ENCODE measurements at places on chromosomes 12 and 14. TPM values are rescaled to one million over a fixed set of nuclear protein-coding genes. Genes with fewer than 3 reads are reported as not detected.

The JPH4 gene
- not detected for total RNA-seq

DNA sequence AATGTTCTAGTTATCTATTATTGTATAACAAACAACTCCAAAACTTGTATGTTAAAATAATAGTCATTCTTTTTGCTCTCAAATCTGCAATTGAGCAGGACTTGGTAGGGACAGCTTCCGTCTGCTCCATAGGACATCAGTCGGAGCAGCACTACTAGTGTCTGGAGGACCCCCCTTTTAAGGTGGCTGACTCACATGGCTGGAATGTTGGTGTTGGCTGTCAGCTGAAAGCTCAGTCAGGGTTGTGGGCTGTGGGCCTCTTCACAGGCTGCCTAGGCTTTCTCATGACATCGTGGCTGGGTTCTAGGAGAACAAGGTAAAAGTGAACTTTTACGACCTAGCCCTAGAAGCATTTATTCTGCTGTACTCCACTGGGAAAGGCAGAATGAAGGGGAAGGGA is 160.6 kb downstream of the ANO4 start:
- H3K4me1 ChIP-seq, result no peaks in the 10 kb centered on the region
- H3K4me3 ChIP-seq, result no peak overlapping the region
- no peaks in the 10 kb centered on the region for H3K27me3 ChIP-seq
- no peaks in the 10 kb centered on the region for H3K36me3 ChIP-seq
- DNase-seq, result no peak

- H3K27me3 ChIP-seq, result peaks cover under 1% of the 10 kb centered on the region
- no peak overlapping the region for H3K4me3 ChIP-seq
- DNase-seq, result no peak
- no peaks in the 10 kb centered on the region for H3K36me3 ChIP-seq
- H3K27ac ChIP-seq, result no peak overlapping the region
- no peaks in the 10 kb centered on the region for H3K4me1 ChIP-seq
Observed at GRCh38 chr14:77076113-77076631, 21.9 kb upstream of the CIPC start.

DNA sequence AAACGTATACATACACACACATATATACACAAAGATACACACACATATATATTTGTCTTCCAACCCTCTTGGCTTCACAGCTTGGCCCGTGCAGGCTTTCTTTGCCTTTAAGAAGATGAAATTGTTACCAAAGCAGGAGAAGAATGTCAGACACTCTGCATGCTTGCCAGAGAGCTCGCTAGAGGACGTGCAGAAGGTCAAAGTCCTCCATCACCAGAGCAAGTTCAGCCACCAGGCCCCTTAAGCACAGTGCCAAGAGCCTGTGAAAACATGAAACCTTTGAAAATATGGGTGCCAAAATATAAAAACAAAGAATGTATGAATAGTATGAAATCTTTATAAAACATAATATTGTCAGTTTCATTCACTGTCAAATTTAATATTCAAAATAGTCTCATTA is 14.9 kb upstream of the MCRS1 start:
- H3K4me3 ChIP-seq, result no peak overlapping the region
- H3K4me1 ChIP-seq, result peaks cover 18% of the 10 kb centered on the region
- H3K27me3 ChIP-seq, result no peaks in the 10 kb centered on the region
- H3K27ac ChIP-seq, result no peak overlapping the region
- DNase-seq, result no peak

DNA sequence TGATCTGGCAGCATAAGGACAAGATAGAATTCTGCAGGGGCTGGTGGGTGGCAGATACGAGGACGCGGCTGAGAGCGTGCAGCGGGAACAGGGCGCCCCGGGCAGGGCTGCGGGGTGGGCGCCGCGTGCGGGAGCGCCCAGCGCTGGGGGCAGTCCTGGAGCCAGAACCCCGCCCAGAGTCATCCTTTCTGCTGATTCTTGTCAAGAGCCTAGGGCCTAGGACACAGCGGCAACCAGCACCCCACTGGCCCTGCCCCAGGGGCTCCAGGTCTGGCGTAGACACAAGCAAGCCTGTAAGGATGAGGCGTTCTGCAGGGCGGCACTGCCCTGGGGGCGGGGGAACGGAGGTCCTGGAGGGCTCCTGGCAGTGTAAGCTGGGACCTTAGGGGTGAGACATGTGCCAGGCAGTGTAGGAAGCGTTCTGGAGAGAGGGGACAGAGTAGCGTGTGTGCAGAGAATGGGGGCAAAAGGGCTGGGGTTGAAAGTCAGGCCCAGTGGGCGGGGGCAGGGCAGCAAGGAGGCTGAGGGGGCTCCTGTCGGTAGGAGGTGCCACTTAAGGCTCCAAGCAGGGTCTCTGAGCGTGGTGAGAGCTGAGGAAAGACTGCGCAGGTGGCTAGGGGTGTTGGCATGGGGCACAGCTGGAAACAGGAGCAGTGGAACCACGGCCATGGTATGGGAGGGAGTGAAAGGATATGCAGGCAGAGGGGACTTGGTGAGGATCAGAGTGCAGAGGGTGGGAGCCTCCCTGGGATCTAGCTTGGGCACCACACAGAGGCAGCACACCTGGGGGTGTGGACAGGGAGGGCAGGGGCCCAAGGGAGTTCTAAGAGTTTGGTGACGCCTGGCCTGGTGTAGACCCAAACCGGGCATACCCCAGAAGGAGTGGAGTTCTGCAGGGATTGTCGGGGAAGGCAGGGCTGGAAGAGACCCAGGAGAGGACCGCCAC is 845 bp upstream of the AHNAK2 start:
- H3K27ac ChIP-seq, result no peak overlapping the region
- peaks cover 10% of the 10 kb centered on the region for H3K4me1 ChIP-seq
- peaks cover 25% of the 10 kb centered on the region for H3K27me3 ChIP-seq
- DNase-seq, result no peak
- H3K36me3 ChIP-seq, result no peaks in the 10 kb centered on the region
- peak overlapping the region; percentile 20 for H3K4me3 ChIP-seq
